ENCODE measurements at places on chromosomes 3 and 15.

DNA sequence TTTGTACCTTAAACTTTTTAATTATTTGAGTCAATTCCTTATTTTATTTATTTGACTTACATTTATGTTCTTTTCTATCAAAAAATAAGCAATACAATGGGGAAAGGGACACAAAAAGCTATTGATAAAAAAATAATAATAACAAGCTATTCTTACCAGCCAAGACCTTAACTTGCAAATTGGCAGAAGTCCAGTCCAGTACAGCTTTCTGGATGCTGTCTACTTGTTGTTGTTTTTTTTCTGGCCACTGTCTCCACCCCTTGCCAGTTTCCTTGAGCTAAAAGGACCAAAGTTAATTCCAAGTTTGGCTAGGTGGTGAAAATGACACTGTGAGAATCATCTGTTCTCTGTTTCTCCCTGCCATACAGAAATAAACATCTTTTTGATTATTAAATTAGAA is 232.2 kb downstream of the PTPRG start:
- DNase-seq, result no peak

DNA sequence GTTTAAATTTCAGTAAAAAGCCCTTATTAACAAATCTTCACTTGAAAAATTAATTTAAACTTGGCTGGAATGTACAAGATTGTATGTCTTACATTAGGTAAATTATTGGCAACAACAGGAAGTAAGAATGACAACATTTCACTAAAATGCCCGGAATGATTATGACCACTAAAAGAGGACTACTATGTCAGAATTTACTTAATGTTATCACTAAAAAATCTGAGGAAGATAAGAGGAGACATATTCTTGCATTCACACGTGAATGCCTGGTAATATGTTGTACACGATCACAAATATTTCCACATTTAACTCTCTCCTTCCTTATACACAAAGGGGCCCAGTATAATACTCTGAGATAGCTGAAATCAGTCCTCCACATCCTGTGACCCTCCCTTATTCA is 29.7 kb downstream of the VGLL3 start:
- no peak for DNase-seq

- peak; percentile 67 for DNase-seq
These were observed 9.1 kb upstream of the GNAI2 start for GRCh38 chr3:50226888-50227389.

DNA sequence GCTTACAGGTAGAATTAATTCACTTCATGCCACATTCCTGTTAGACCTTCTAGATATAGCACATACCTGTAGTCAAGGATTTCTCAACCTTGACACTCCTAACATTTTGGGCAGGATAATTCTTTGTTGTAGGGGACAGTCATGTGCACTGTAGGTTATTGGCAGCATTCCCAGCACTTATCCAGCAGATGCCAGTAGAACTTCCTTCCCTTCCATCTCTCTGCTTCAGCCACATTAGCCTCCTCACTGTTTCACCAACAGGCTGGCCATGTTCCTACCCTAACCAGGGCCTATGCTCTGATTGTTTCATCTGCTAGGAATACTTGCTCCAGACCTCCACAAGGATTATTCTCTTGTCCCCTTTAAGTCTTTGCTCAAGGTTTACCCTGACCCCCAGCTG is 68.0 kb upstream of the STAC start:
- no peak for DNase-seq

DNA sequence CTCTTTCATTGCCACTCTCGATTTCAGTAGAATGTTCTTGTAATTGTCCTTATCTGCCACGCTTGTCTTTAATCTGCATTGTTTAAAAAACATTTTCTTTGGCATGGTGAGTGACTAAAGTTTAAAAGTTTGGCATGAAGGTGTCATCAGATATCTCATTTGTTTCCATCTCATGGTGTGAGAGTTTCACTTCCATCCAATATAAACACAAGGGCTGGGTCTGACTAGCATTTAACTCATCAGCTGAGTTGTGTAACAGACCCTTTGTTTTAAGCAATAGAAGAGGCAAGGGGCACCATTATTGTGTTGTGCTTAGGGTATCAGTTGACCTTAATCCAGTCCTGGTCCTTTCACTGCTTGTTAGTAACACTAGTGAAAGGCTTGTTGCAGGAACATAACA is 49.9 kb upstream of the IL12A start:
- no peak for DNase-seq

DNA sequence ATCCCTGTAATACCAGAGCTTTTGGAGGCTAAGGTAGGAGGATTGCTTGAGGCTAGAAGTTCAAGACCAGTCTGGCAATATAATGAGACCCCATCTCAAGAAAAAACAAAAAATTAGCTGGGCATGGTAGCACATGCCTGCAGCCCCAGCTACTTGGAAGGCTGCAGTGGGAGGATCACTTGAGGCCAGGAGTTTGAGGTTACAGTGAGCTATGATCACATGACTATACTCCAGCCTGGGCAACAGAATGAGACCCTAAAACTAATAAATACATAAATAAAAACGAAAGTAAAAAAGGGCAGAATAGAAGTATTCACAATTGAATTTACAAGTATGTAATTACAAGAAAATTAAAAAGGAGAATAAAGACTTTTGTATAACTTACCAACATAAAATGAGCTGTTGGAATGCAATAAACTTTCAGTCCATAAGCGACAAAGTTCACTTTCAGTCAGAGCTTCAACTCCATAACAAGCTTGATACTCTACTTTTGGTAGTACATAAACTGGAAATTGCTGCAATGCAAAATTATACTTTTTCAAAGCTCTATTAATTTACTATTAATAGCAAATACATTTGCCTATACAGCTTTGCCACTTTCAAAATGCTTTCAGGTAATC is 36.8 kb downstream of the ICE2 start:
- no peak for DNase-seq

DNA sequence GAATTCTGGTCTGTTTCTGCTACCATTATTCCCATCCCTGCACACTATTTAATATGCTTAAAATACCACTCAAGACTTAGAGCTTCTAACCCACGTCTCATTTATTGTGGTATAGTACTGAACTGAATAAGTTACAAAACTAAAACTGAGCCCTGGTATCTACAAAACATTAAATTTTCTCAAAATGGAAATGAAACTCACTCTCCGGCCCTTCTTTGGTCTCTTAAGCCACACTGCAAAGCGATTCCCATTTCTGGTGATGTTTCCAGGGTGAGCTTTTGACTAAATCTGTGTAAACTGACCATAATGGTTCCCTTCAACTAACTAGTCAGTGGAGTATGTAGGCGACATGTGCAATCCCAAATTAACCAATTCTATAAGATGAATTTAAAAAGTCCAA is 18.6 kb downstream of the KPNA4 start:
- DNase-seq, result no peak

DNA sequence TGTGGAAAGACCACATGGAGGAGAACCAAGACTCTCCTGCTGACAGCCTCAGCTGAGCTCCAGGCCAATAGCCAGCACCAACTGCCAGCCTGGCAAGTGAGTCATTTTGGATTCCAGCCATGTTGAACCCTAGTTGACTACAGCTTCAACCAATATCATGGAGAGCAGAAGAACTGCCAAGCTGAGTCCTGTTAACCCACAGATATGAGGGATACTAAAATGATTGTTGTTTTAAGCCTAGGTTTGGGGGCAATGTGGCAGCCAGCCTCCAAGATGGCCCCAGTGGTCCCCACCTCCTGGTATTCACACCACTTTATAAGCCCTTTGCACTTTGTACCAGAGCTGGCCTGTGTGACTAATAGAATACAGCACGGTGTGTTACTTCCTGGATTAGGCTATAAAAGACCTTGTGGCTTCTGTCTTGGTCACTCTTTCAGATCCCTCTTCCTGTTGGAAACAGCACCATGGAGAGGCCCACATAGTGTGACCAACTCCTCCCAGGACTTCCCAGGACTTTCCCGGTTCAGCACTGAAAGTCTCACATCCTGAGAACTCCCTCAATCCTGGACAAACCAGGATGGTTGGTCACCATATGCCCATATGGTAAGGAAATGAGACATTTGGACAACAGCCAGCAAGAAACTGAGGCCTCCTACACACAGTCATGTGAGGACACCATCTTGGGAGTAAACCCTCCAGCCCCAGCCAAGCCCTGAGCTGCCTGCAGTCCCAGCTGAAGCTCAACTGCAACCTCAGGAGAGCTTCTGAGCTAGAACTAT is 32.4 kb upstream of the CDV3 start:
- DNase-seq, result peak; percentile 70

- no peak for DNase-seq
These were observed 77.5 kb downstream of the CHSY1 start for GRCh38 chr15:101174152-101174920.

DNA sequence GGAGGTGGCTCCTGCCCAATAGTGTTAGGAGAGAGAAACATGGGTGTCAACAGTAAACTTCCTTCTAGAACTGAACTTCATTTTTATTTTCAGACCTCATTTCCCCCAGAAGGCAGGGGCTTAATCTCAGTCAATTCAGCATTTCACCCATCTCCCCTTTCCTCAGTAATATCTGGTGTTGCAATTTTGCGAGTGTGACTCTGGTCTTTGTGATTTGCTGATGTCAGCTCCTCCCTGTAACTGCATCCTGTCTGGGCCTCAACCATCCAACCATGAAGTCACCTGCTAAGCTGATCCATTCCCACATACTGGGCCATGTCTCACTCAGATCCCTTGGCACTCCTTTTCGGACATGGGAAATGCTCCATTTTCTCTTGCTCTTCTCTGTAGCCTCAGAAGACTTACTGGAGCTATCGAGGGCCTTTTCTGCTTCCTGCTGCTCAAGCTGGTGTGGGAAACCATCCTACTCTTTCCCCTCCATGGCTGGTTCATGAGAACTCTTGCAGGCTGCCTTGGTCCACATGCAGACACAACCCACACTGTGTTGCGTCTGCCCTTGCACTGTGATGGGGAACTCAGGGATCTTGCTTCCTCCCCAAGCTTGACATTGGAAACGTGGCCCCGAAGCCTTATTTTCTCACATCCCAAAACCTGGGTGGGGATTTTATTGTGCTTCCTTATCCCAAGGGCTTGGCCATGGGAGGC is 24.6 kb downstream of the CCR4 start:
- DNase-seq, result no peak

DNA sequence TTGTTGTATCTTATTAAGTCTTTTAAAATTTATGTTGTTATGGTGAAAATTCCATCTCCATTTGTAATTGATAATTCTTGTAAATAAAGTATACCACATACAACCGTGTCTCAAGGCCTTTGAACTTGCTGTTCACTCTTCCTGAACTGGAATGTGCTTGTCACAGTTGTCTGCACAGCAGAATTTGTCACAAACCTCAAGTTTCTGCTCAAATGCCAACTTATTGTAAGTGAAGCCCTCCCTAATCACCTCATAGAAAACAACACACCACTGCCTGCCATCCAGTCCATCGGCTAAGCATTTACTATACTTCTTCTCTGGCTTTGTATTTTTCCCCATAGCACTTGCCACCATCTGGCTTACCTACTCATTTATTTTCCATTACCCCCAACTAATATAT is 192.3 kb downstream of the THRB start:
- DNase-seq, result peak; percentile 92

GRCh38 chr3:162938083-162938482 is 1441.5 kb downstream of the OTOL1 start:
- no peak for DNase-seq

DNA sequence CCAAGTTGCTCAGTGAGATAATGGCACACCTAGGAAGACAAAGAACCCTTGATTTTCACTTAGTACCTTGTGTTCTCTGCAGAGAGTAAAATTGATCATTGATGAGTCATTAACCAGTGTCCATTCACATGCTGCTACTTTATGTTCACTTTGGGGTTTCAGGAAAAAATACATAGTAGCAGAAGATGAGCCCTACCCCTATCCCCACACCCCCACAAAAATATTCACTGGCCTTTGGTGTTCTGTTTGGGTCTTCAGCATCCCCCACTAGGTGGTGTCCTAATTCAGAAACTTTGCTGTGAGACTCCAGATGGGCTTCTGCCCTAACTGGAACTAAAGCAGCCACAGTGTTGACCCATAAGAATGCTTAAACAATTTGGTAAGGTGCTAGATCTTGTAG is 178.8 kb downstream of the KLHL25 start:
- peak; percentile 50 for DNase-seq

DNA sequence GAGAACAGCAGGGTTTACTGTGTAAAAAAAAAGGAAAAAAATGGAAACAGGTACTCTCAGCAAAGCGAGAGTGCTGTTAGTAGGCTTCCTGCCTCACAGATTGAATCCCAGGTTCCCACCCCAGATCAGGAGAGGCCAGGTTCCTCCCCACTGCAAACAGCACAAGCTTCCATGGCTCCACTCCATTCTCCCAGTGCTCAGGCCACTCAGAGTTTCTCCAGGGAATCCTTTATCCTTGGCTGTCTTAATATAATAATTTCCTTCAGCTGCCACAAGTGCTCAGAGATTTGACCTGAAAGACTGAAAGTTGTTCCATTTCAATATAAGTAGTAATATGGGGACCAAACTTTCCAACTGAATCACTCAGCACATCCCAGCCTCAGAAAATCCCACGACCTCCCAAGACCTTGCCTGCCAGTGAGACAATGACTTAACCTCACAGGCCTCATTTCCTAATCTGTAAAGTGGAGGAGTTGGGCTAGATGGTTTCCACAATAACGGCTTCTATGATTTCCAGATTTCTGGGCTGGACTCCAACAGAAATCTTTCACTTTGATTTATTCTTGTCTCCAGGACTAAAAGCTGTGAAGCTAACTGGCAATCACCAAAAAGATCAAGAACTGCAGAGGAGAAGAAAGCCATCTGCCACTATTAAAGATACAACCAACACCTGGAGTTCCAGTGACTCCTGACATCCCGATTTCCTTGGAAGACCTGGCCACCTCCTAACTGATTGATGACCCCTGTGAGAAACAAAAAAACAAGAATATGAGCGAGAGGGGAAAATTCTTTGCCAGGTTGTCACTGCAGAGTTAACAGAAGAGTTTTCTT is 289.5 kb downstream of the NEK10 start:
- DNase-seq, result no peak

GRCh38 chr3:36493051-36493450 is 112.7 kb downstream of the STAC start:
- no peak for DNase-seq

DNA sequence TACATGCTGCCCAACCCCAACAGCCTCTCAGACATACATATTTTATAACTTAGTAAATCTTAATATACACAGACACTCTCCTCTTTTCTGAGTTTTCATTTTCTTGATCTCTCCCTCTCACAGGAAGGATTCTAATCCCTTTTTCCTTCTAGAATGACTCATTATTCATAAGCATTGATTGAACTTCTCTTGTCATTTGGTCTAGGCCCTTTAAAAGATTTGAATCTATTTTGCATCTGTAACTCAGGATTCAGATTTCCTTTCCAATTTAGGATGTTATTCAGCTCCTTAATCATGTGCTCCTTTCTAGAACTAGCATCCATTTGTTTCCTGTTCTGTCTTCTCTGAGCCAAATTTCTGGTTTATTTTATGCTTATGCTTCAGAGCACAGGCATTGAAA is 624.5 kb upstream of the SGO1 start:
- DNase-seq, result no peak

- DNase-seq, result peak; percentile 18
These were observed 4.0 kb downstream of the FBXL22 start for GRCh38 chr15:63601026-63601703.

All from ACHN (cell line).